ENCODE measurements at places on chromosomes 7 and 10. TPM values are rescaled to one million over a fixed set of nuclear protein-coding genes. Genes with fewer than 3 reads are reported as not detected.
A peak's percentile ranks its signal among the peaks of the same experiment; 100 is the strongest.

- no peaks in the 10 kb centered on the region for H3K27me3 ChIP-seq
- no peaks in the 10 kb centered on the region for H3K4me1 ChIP-seq
- no peak for DNase-seq
- no peaks in the 10 kb centered on the region for H3K36me3 ChIP-seq
- H3K4me3 ChIP-seq, result no peak overlapping the region
- H3K27ac ChIP-seq, result no peak overlapping the region
Measured at GRCh38 chr10:81177651-81178244, 640.0 kb downstream of the SH2D4B start.

DNA sequence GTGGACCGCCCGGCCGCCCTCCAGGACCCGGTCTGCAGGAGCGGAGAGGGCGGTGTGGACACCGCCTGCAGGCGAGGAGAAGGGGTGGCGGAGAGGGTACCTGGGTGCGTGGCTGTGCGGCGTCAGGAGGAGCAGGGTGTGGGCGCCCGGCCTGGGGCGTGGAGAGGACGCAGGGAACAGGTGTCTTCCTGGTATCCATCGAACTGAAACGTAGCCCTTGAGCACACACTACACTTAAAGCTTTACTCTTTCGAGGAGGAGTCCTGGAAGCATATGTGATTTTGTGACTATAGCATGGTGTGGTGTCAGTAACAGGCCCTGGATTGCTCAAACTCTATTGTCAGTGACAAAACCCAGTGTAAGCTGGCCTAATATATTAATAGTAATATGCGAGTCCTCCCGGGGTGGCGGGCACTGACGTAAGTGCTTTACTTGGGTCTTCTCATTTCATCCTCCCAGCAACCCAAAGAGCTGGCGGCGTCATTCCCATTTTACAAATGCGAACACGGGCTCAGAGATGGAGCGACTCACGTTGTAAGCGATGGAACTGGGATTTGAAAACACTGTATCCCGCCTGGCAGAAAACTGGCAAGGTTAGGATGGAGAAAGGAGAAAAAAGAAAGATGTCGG, 508 bp upstream of the TECPR1 start:
- peaks cover 37% of the 10 kb centered on the region for H3K4me1 ChIP-seq
- peak overlapping the region; percentile 75 for H3K4me3 ChIP-seq
- peak overlapping the region; percentile 98 for H3K27ac ChIP-seq
- DNase-seq, result no peak

DNA sequence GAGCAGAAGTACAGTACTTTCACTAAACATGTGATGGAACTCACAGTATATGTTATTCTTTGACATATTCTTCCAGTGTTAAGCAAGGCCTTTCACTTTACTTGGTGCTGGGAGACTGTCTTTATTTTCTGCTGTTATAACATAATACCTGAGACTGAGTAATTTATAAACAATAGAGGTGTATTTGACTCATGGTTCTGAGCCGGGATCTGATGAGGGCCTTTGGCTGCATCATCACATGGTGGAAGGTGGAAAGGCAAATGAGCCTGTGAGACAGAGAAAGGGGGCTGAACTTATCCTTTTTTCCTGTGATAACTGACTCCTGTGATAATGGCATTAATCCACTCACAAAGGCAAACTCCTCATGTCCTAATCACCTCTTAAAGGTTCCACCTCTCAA, 1.4 kb downstream of the SUPV3L1 start:
- H3K4me1 ChIP-seq, result peaks cover 23% of the 10 kb centered on the region
- H3K27ac ChIP-seq, result no peak overlapping the region

DNA sequence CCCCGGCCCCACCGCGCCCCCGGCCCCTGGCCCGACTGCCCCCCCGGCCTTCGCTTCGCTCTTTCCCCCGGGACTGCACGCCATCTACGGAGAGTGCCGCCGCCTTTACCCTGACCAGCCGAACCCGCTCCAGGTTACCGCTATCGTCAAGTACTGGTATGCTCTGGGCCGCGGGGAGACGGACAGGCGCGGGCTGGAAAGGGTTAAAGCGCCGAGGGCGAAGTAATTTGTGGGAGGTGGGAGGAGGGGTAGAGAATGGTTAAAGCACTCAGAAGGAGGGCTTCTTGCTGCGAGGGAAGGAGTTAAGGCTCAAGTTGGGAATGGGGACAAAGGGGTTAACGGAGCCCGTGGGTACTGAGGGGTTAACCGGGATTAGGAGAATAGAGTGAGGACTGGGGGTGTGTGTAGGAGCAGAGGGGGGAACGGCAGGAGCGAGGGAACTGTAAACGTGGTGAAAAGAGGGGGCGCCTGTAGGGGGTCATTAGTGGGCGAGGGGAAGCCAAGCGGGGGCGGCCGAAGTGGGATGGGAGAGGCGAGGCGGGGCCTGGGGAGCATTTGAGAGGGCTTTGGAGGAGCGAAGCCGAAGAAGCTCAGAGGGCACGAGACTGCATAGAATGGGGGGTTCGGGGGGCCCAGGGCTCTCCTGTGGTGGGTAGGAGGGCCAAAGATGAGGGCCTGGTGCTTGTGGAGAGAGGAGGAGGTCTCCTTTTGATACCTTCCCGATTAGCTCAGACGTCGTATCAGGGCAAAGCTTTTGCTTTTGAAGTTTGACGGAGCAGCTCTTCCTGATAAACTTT, 605 bp downstream of the SUFU start:
- H3K4me3 ChIP-seq, result peak overlapping the region; percentile 74
- peaks cover 29% of the 10 kb centered on the region for H3K4me1 ChIP-seq
- H3K36me3 ChIP-seq, result no peaks in the 10 kb centered on the region
- peak; percentile 20 for DNase-seq
- H3K27me3 ChIP-seq, result no peaks in the 10 kb centered on the region

DNA sequence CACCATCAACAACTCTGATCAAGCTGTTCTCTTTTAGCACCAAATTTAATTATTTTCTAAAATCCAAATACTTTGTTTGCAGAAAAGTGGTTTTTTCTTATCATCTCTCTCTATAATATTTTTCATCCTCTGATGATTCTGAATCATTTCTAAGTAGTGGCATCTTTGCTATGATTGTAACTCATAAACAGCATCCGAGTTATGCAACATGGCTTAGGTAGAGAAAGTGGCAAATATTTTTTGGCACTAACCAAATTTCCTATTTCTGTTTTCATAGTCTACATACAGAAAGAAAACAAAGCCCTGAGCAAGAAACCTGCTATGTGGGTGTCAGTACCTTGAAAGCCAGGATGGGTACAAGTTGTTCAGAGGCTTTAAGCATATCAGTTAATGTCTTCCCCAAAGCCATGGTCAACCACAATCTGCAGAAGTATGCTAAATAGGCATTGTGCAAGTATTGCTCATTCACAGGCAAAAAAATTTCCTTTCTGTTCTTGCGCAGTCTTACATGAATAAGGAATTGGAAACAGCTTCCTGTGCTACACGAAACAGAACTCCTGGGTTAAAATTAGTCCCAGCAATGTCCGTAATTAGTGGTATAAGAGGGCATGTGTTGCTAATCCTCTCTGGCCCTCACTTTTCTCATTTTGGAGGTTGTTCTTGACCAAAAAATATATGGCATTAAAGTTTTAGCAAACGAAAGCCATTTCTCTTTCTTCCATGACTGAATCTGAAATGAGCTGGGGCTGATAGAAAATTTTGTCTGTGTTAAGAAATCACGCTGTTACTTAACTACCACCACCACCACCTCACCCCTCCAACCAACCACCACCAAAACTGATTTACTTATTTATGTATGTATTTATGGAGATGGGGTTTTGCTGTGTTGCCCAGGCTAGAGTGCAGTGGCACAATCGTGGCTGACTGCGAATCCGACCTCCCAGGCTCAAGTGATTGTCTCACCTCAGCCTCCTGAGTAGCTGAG, 325.6 kb upstream of the MAGI2 start:
- H3K27me3 ChIP-seq, result no peaks in the 10 kb centered on the region
- H3K4me1 ChIP-seq, result no peaks in the 10 kb centered on the region
- no peak for DNase-seq
- H3K27ac ChIP-seq, result no peak overlapping the region
- H3K36me3 ChIP-seq, result no peaks in the 10 kb centered on the region

- no peak overlapping the region for H3K4me3 ChIP-seq
- H3K36me3 ChIP-seq, result no peaks in the 10 kb centered on the region
- peaks cover 3% of the 10 kb centered on the region for H3K4me1 ChIP-seq
- no peak for DNase-seq
- no peak overlapping the region for H3K27ac ChIP-seq
Measured at GRCh38 chr7:45569290-45569685, 4.9 kb upstream of the ADCY1 start.

Gene IL2RA
- 0.52 TPM for total RNA-seq

Gene LRRC17
- total RNA-seq, result 2.9 TPM
